ENCODE measurements at places on chromosomes 5 and 9.

- DNase-seq: no peak
Observed at GRCh38 chr9:131407717-131408195, 13.9 kb downstream of the PRRC2B start.

DNA sequence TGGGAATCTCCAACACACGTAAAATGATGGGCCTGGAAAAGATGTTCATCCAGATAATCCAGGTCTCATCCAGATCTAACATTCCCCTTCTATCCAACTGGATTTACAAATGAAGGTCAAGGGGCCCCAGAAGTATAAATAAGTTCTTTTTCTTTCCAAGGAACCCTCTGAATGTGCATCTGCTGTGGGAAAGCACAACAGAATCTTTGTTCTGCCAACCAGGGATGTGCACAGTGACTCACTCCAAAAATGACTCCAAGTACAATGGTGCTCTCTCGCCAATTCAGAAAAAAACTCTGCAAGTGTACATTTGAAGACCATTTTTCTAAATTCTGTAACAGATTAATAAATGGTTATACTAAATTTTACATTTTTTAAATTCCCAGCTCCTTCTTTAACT is 12.4 kb downstream of the RAPGEF6 start:
- no peak for DNase-seq

- DNase-seq: no peak
Observed at GRCh38 chr5:119353686-119354366, 2.0 kb upstream of the TNFAIP8 start.

DNA sequence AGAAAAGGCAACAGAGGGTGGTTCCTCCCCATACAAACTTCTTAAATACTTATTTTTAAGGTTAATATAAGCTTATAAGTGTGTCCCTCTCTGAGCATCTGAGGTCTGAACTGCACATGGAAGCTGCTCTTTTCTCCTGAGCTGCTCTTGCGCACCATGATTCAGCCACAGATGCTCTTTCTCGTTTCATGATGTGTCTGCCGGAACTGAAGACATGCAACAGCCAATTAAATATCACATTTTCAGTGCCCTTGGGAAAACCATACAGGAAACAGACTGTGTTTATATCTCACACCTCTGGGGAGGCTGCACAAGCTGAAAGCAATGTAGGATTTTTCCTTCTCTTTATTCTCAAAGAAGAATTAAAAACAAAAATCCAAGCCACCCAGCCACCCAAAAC is 96.8 kb upstream of the NREP start:
- DNase-seq: no peak

DNA sequence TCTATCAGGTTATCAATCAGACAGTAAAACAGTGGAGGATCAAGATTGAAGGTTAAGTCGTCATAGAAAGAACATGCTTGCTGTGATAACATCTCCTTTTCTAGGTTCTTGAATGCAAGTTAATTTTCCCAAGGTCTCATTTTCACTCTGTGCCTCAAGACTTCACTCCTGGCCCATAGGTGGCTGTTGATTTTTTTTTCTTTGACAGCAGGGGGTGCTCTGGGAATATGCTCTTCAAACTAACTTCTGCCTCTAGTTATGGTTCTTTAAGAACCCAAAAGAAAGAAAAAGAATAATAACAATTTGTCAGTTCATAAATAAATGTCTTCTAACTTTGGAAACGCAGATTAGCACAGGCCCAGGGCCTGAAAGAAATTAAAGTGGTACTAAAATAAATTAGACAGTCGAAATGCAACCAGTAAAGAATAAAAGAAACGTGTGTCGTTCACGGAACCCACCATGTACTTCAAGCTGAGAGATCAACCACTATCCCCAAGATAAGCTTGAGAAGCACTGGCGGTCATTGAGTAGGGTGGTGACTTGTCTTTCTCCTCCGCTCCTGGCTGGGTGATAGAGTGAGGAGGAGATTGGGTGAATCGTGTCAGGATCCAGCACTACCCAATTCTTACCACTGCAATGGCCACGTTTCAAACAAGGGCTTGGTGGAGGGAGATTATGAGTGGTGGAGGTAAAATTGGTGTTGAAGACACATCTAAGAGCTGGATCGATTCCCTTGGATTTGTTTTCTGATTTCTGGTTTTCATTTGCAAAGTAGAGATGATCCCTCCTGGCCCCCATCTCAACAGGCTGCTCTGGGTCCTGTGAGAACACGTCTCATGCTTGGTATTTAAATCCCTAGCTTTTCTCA is 93.4 kb upstream of the IRX4 start:
- DNase-seq: no peak

DNA sequence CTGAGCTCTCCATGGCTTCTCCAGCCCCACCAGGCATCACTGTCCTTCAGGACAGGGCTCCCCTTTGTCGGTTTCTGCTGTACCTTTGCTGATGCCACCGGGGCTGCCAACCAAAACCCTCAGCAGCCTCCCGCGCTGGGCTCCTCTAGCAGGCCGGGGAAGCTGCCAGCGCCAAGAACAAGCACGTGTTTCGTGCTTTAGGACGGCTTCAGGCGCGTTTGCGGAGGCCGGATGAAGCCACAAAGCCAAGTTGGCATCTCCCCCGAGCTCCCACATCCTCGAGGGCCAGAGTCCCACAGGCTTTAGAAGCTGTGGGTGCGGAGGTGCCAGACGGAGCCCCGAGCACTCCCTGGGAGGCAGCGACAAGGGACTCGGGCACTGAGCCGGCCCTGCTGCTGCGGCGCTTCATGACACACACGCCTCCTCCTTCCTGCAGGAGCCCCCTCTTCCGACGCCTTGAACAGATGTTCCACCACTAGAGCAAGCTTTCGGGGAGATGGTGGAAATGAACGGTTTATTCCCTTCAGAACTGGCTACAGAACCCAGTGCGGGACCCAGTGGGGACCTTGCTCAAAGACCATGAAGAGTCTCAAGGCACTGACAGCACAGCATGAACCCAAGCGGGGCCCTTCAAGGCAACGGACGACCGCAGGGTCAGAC is 36.7 kb downstream of the SARDH start:
- no peak for DNase-seq

GRCh38 chr5:116320486-116320885 is 235.7 kb downstream of the COMMD10 start:
- DNase-seq: no peak

DNA sequence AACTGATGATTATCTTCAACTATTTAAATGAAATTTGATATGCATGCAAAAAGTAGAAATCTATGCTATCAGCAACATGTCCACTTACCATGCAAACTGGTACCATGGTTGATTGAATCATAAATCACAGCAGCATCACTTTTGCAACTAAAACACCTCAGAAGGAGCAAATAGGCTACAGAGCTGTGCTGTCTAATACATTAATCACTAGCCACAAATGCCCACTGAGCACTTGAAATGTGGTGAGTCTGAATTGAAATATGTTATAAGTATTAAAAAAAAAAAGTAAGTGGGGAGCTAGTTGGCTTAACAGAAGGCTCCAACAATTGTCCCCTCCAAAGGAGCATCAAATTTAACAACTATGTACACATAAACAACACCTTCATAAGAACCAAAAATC is 112.5 kb downstream of the FAM114A2 start:
- DNase-seq: no peak

DNA sequence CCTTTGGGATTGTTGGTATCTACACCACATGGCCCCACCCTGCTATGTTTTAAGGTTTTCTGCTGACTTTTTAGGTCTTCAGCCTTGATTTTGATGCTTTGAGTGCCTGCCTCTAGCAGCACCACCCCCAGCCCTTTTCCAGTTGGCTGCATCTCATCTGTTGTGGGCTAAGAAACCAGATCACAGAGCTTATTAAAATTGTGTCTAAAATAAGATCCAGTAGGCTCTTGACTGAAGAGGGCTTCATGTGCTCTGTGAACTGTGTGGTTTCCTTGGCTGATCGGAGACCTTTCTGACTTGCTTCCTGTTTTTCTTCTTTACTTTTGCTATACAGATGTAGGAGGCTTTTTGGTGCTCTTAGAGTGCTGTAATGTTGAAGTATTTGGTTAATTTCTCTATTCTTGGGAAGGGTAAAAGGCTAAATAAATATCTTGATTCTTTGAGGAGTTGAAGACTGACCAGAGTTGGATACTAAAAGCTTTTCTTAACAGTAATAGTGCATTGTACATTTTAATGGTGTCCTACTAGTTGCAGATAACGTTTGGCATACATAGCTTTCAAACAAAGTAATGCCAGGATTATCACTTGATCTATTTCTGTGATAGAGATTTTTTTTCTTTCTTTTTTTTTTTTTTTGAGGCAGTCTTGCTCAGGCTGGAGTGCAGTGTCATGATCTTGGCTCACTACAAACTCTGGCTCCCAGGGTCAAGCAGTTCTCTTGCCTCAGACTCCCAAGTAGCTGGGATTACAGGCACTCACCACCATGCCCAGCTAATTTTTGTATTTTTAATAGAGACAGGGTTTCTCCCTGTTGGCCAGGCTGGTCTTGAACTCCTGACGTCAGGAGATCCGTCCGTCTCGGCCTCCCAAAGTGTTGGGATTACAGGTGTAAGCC is 4.5 kb downstream of the UBE2D2 start:
- DNase-seq: no peak

DNA sequence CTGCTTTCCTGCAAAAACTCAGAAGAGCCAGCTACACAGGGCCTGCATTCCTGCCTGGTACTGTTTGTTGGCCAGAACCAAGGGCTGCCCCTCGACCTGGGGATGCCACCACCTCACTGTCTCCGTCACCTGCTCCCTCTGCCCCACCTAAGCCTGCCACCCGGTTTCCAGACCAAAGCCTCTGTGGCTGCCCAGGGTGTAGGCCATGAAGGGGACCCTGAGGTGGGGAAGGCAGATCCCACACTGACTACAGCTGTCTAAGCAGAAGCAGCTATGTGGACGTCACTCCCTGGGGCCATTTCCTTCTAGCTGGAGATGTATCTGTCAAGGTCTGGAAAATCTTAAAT is 35.8 kb downstream of the RASGEF1C start:
- DNase-seq: no peak

DNA sequence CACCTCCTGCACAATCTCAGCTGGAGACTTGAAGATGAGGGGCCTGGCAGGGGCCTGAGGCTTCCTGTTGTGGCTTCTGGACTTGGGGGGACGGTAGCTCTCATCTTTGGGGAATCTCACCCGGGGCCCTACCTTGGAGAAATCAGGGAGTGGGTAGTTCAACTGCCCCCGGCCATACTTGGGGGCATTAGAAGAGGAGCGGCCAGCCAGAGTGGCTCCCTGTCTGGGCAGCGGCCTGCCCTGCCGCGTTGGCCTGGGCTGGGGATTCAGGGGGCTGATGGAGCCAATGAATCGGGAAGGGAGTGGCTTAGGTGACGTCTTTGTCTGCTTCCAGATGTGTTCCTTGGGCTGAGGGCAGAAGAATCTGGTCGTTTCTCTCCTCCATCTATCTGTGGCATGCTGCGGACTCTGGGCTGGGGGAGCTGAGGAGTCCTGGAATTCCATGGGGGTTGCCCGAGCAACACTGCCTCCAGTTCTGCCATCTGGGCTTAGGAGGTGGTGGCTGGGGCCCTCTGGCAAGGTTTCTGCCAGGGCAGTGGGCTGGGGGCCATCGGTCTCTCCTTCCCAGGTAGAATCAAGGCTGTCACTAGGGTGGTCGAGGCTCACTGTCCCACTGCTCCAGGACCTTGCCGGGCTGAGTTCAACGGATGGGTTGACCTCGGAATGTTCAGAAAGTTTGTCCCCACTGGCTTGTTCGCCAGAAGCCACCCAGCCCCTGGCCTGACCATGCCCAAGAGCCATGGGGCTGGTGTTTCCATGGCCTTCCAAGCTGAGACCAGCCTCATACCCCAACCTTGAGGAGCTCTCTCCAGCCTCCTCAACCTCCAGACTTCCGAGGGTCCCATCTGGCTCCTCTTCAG is 11.0 kb downstream of the AKNA start:
- no peak for DNase-seq

GRCh38 chr5:107056278-107056677 is 614.5 kb downstream of the EFNA5 start:
- no peak for DNase-seq

- no peak for DNase-seq
Observed at GRCh38 chr5:54794135-54794975, 191.0 kb downstream of the ESM1 start.

- no peak for DNase-seq
Observed at GRCh38 chr5:67249590-67249895, 52.9 kb upstream of the CD180 start.

Measured in omental fat pad (tissue), 4 donors.